ENCODE measurements at places on chromosomes 13 and 19. TPM values are rescaled to one million over a fixed set of nuclear protein-coding genes. Genes with fewer than 3 reads are reported as not detected.

GRCh38 chr19:39408392-39409207, 2.0 kb downstream of the ZFP36 start:
- peak; percentile 50 for DNase-seq

DNA sequence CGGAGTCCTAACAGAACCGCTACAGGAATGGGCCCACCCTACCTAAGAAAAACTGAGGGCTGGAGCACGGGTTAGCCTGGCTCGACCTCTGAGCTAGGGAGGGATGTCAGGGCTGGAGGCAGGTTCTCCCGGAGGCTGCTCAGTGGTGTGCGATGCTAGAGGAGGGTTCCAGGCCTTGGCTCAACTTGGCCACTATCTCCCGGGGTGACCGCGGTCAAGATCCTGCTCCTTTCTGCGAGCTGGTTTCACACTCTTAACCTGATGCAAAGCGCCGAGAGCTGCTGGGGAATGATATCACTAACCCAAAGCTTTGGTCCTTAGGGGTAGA, 301 bp downstream of the POP4 start:
- DNase-seq: no peak

DNA sequence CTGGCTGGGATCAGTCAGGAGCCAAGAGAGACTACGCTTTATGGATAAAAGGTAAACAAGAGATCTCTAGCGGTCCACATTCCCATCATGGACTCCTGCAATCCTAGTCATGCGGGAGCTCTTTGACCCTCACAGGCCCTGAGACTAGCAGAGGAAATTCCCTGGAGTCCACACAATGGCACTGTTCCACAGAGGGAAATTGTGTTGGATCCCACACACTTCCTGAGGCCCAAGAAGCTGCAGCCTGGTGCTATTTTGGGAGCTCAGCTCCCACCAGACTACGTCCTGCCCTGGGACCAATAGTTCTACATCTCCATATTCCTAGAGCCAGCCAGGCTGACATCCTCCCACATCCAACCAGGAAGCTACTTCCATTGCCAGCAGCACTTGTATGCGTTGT, 2358.4 kb downstream of the PCDH9 start:
- no peak for DNase-seq

GRCh38 chr13:111472559-111473460, 152.4 kb downstream of the TEX29 start:
- no peak for DNase-seq

DNA sequence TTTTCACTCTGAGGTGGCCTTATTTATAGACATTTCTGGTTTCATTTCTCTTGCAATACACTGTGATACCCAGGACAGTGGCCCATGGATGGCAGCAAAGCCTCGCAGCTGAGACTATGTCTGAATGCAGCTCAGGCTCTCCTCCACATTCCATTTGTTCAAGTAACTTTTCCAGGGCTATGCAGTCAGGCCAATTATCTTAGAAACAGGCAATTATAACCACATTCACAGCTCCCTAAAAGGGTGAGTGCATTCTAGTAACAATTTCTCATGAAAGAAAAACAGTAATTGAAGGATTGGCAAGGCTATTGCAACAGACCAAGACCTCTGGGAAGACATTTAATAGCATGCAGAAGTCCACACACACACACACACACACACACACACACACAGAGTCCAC, 264.0 kb downstream of the TBC1D4 start:
- peak; percentile 73 for DNase-seq

DNA sequence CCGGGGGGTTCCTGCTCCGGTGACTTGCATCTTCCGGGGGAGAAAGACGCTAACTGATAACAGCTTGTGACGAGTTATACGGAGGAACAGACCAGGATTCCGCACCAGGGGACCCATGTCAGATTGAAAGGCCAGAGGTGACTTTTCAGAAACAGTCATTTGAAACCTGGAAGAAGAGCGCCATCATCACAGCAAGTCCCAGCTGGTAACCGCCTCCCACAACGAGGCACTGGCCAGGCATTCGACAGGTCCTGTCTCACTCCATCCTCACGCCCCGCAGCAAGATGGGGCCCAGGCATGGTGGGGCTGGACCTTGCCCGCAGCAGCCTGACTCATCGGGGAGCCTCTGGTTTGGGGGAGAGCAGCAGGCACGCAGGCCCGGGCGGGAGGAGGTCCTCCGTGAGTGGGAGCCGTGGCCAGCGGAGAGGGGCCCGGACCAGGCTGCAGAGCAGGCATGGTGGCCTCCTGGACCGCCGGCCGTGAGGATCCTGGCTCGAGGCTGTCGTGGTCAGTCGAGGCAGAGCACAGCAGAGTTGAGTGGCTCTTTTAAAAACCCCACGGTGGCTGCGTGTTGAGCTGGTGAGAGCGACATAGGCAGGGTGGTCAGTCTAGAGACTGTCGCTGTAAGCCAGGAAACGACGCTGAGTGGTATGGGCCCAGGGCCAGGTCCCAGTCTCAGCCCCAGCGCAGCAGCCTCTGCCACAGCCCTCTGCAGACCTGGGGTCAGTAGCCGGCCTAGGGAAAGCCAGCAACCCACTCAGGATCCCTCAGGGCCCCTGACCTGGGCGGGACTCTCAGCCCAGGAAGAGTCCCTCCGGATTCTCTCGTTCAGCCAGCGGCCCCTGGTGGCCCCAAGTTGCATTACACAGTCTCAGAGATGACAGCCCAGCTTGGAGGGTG, 94.9 kb upstream of the MCF2L start:
- DNase-seq: peak; percentile 52

- peak; percentile 38 for DNase-seq
These were observed 21.8 kb downstream of the ARRDC2 start for GRCh38 chr19:18029617-18030338.

DNA sequence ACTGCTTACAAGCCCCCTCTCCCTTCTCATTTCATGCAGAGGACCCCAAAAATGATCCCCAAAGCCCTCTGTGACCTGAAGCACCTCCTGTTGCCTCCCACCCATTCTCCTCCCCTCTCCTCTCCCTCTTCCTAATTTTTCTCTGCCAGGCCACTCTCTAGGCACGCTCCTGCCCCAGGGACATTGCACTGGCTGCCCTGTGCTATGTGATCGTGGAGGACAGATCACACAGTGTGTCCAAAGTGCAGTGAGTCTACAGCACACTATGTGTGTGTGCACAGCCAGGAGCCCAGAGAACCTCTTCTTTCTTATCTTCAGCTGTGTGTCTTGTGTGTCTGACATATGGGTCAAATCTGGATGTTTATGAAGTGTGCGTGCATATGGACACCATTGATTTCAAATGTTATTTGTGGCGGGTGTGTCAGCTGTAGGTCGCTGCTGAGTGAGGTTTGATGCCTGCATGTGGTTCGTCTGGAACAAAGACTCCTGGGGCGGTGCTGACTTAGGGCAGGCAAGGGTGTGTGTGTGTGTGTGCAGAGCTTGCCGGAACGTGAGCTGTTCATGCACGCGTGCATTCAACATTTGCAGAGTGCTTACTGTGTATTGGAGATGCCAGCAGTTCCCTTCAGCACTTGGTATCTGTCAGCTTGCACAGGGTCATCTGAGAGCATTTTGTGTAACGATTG, 2.1 kb upstream of the KLHL26 start:
- no peak for DNase-seq

DNA sequence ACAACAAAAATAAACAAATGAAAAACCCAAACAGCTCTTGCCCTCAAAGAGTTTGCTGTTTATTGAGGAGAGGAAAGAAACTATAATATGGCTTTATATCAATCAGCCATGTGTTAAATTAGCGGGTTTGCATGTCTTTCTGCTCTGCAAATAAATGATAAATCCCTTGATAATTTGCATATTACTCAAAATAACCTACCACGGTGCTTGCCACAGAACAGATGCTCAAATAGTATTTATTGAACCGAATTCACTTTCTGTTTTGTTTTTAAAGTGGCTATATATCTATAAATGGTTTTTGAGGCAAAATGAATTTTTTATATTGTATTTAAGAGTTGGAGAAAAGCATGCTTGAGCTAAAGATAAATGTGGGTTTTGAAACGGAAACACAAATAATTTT, 428.1 kb downstream of the ITGBL1 start:
- no peak for DNase-seq

DNA sequence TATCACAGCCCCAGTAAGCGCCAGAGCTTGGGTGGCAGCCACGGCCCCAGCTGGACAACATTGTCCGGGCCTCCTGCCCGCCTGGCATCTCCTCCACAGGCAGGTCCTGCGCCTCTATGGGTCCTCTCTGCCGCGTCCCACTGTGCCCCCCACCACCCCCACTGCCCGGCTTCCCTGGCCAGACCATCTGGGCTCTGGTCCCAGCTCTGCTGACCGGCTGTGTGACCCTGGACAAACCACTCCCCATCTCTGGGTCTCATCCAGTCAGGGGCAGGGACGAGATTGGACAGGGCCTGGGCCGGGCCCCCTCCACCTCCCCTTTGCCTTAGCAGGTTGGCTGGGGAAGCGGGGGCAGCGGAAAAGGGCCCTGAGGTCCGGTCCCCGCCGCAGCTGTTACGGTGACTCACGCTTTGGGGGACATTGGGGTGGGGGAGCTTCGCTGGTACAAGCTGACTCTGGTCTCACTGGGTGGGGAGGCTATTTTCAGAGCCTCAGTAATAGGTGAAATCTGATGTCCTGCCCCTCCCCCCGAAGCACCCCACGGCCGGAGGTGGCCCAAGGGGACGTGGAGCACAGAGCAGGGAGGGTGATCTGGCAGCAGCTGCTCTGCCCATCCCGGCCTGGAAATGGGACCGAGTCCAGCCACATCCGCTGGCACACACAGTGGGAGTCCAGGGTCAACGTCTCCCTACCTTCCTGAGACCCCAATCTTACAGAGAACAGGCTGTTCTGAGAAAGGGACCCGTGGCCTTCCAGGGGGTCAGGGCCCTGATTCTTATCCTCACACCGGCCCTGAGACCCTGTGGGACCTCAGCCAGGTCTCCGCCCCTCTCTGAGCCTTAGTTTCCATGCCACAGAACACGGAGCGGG, 9.1 kb downstream of the NFIC start:
- DNase-seq: peak; percentile 98

GRCh38 chr13:49586717-49587116, 1.4 kb upstream of the RCBTB1 start:
- DNase-seq: no peak

Gene LENG1
- total RNA-seq: 9.2 TPM

Gene MAG
- total RNA-seq: not detected

Gene PODNL1
- 2.1 TPM for total RNA-seq

Gene TDRD3
- total RNA-seq: 14.2 TPM

Gene GET3
- 155 TPM for total RNA-seq

Measured in LHCN-M2 (cell line).